NCI-H524 (cell line): ENCODE measurements at places on chromosomes 7 and 10.

DNA sequence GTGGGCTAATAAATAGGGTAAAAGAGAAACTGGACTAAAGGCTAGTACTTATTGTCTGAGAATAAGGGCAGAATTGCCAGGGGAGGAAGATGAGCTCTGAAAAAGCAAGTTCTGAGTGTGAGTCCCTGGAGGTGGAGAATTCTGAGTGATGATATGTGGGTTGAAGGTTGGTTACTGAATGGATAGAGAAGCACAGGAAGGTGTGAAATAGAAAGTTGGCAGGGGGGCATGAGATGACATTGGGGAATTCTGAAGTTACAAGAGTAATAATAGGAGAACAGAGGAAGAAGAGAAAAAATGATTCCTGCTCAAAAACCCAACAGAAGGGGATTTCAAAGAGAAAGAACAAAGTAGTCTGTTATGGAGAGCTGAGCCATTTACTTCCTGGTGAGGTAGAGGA, 76.9 kb downstream of the PRKCQ start:
- DNase-seq: no peak

GRCh38 chr10:74863551-74863950, 37.2 kb downstream of the KAT6B start:
- no peak for DNase-seq

DNA sequence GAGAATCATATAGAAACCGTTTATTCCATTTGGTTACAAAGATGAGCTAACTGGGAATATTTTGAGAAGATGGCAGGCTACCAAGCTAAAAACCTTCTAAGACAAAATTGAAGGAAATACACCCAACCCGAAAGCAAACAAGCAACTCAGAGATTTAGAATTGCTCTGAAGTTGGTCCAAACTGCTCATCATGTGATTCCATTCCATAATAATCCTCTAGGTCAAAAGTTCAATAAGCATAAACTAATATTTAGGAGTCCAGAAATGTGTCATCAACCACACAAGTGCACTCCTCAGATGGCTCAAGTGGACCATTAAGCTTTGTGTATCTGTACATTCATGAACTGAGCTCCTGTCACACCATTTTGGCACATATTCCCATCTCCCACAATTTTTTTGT, 28.7 kb downstream of the DGKI start:
- DNase-seq: no peak

DNA sequence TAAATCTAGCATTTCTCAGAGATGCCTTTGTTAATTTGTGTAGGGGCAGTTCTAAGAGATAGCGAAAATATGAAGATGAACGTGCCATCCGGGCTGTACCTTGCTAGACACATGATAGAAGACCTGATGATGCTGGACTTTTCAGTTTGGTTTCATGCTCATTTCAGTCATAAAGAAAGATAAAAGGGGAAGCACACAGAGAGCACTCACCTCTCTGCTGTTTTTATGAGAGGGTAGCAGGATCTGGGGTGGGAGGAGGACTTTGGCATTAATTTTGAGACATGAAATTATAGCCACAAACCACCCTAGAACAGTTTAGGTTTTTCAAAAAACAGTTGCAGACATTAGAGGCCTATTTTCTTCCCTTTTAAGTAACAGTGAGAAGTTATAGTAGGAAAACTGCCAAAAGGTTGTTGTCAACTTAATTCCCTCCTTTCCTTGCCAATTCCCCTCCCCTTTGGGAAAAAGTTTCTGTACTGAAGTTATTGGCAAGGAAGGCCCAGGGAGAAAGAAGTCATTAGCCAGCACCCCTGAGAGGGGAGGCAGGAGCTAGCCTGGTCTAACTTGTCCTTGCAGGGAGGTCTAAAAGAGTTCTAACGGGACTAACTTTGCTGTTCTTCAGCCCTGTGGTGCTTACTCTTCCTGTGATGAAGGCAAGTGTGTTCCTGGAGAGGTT, 2.6 kb downstream of the ST7 start:
- no peak for DNase-seq

- DNase-seq: no peak
Observed at GRCh38 chr7:55308186-55308929, 56.8 kb upstream of the LANCL2 start.

GRCh38 chr10:113550365-113550764, 2.5 kb upstream of the HABP2 start:
- DNase-seq: no peak

- no peak for DNase-seq
Observed at GRCh38 chr7:136655414-136655813, 213.0 kb upstream of the CHRM2 start.

- no peak for DNase-seq
Observed at GRCh38 chr10:132891368-132891767, 51.0 kb downstream of the CFAP46 start.

DNA sequence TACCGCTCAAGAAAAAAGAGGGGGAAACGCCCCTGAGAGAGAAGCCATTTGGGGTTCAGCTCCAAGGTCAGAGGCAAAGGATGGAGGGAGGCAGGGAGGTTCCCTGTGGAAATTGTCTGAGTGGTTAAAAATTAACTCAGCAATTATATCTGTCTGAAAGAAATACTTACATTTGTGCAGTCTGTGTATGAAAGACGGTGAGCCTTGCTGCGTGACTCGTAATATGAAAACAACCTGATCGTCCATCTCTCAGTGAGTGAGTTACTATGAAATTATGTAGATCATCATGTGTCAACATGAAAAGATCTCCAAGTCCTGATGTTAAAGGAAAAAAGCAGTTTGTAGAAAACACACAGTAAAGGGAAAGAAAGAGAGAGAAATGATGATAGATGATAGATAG, 67.2 kb upstream of the FAM204A start:
- no peak for DNase-seq

DNA sequence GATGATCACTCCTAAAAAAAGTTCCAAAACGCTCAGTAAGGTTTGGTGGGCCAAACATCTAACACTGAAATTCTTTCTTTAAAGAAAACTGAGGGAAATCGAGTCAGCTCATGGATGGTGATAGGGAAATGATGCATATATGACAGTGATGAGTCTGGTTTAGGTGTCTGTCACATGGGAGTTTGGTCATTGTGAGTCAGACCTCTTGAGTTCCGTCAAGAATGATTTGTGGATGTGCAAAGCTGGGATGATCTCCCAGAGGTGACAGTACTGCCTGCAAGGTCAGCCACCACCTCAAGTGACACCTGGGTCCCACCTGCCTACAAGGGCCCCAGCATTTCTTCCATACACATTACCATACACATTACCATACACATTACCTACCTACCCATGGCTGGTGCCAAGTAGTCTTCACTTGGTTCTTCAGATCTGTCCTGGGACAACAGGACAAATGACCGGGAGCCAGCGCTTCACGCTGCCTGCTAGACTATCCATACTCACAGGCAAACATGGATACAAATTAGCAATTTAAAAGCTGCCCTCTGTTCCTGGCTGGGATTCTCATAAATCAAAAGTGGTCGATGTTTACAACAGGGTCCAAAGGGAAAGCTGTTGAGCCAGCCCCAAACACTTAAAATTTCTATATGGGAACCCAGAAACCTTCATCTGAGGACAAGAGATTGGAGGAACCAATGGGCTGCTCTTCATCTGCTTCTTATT, 128.4 kb downstream of the ADAM12 start:
- no peak for DNase-seq

DNA sequence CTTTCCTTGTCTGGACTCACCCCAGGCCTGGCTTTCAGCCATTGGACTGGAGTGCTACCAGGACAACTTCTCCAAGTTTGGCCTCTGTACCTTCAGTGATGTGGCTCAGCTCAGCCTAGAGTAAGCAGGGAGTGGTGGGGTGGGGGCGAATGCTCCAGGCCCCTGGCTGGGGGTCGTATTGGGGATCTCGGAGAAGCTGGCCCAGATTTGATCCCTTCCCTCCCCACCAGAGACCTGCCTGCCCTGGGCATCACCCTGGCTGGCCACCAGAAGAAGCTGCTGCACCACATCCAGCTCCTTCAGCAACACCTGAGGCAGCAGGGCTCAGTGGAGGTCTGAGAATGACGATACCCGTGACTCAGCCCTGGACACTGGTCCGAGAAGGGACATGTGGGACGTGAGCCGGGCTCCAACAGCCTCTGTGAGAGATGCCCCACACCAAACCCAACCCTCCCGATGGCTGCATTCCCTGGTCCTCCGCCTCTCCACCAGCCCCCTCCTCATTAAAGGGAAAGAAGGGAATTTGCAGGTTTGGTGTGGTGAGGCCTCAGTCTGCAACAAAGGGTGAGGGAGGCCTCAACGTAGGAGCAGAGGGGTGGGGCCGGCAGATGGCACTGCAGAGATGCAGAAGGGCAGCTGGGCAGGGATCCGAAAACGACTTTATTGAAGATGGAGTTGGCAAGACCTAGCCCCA, 14.8 kb downstream of the TRPV6 start:
- peak; percentile 10 for DNase-seq

DNA sequence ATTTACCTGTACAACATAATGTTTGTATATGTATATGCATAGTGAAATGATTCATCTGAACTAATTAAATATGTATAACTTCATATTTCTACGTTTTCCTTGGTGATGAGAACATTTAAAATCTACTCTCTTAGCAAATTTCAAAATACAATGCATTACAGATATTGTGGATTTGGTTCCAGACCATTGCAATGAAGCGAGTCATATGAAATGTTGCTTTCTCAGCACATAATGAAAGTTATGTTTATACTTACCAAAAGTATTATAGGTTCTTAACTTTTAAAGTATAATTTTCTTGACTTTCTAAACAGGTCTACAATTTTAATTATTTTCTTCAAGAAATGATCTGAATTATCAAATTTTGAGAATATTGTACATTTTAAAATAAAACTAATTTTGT, 189.2 kb downstream of the CSTF2T start:
- no peak for DNase-seq

DNA sequence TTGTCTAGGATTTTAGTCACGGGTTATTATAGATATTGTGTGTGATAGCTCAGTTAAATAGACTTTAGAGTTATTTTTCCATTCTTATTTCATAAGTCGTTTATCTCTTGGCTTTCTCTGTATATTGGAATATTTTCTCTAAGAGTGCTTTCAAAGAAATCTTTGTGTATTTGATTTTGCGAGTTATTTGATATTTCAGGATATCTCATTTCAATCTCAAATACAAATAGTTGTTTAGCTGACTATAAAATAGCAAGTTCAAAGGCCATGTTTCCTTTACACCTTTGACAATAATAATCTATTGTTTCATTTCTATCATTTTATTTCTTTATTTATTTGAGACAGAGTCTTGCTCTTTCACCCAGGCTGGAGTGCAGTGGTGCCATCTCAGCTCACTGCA, 55.9 kb downstream of the STK31 start:
- DNase-seq: no peak

DNA sequence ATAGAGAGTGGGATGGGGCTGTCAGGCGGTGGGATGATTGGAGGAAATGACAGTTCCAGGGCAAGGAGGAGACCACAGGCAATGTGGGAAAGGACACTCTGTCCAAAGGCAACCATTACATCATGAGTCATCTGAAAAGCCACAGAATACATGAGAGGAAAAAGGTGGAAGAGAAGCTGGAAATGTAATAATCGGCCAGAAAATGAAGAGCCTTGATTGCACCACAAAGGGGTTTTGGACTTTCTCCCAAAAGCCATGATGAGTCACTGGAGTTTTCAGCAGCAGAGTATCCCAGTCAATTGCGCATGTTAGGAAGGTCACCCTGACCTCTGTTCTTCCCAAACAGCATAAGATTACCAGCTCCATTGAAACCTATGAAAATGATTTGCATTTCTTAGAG, 222.0 kb downstream of the LHFPL3 start:
- DNase-seq: no peak

DNA sequence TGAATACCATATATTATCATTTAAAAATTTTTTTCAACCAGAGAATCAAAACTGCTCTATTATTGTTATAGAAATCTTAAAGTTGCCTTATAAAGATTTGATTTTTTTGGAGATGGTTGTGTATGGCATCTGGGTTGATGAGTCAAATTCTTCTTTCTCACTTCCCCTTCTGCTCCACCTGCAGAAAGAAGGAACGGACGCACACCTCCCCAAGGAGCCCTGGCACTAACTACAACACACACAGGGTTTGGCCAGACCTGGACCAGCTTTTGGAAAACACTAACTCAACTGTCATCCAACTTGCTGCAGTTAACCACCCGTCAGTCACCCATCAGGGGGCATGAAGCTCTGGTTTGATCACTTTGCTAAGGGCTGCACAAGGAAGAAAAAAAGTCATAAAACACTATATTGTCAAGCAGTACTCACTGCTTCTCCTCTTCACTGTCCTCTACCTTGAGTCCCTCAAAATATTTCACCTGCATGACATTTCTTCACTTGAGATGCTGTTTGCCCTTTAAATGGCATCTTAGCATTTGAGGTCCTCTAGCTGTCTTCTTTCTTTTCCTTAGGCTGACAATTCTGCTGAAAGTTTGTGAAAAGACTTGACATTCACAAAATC, 266.7 kb upstream of the PHF14 start:
- no peak for DNase-seq

- DNase-seq: peak; percentile 54
Observed at GRCh38 chr7:71132377-71133231, 660 bp downstream of the GALNT17 start.

DNA sequence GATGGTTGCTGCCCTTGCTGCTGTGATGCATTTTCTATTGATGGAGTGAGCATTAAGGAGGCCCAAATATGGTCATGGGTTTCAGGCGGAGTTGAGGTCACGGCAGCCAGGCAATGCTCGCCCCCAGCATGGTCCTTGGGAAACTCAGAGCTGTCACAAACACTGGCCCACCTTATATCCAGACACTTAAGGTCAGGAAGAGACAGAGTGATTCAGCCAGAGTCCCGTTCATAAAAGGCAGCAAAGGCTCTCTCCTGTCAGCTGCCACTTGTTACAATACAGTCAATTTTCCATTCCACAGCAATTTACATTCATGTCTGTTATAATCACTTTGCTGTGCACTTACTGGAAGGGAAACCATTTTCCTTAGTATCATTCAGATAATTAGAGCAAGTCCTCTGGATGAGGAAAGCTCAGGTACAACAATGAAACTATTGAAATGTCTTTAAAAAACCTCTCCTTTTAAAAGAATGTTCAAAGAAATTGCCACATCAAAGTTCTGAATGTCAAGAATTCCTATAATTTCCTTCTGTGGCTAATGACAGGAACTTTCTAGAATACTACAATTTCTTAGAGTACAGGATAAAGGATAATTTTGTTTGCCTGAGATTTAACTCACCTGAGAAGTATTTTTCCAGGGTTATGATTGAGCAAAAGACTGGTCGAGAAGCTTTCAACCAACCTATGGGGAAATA, 14.8 kb upstream of the ANKRD1 start:
- DNase-seq: no peak

DNA sequence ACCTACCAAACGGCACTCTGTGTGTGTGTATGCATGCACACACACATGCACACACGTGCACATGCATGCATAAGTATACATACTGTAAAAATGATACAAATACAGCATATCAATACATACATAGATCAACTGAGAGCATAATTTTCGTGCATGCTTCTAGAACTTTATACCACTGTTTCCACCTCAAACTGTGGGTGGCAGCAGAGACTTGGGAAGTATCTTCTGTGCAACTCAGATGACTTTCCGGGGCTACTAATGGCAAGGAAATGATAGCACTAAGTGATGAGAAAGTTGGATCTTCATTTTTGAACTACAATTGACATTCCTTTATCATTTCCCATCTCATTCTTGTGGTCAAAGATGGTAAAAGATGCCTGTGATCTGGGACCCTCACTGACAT, 570.7 kb downstream of the REEP3 start:
- no peak for DNase-seq
